CD4-positive, alpha-beta T cell treated with Interferon gamma for 1 hour (primary cell): ENCODE measurements at places on chromosomes 5 and 9.

- no peak for DNase-seq
These were observed 31.6 kb upstream of the ADCY2 start for GRCh38 chr5:7364226-7364875.

DNA sequence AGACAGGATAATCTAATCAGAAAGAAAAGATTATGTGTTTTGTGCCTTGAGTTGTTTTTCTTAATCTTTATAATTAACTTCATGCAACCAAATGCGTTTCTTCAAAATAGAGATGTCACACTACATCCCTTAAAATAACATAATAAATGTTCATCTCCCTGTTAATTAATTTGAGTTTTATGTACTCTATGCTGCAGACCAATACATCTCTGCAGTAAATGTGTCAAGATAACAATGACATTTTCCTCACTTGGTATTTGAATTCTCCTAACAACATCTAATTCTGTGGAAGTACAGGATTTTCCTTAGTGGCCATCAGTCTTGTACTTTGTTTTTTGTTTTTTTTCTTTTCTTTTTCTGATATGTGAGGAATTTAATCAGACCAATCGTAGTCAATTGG is 279.2 kb upstream of the TYRP1 start:
- DNase-seq = no peak

DNA sequence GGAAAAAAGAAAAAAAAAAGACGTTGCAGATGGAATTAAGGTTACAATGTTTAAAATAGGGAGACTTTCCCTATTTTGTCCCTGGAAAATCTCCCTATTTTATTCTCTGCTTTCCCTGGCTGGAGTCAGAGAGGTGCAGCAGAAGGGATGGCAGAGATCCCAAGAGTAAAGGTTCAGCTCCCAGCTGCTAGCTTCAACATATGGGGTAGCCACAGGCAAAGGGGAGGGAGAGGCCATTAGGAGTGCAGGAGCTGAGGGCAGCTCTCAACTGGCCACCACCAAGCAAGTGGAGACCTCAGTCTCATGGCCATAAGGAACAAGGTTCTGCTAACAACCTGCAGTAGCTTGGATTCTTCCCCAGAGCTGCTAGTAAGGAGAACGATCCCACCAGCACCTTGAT is 367.0 kb upstream of the DAP start:
- no peak for DNase-seq

DNA sequence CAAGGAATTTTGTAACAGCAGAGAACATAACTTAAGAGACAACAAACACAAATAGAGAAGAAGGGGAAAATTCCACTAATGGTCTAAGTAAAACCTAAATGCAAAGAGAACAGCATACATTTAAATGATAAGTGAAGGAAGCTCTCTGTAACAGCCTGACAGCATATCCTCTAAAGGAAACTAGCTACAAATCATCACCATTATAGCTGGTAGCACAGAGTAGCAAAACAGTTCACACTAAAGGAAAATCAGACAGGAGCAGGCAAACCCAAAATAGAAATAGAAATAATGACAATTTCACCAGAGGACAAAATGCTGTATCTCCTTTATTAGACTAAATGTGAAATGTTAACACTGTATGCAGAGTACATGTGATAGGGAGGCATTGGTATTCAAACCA is 532.8 kb downstream of the PTPRD start:
- no peak for DNase-seq

DNA sequence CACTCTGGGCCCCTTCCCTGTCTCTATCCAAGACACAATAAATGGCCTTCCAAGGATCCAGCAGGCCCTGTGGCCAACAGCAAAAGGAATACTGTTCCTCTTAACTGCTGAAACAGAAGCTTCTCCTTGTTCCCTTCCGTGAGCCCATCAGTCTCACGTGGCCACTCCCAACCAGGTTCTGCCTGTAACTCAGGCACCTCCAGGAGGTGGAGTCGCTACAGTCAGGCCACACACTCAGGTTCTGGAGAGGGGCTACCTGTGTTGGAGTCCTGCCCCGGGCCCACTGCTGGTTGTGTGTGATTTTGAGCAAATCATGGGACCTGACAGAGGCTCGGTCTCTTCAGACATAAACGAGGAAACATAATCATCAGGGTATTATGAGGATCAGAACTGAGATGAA is 10.3 kb downstream of the FAT2 start:
- DNase-seq = no peak
